ENCODE measurements at places on chromosomes 6 and 20. TPM values are rescaled to one million over a fixed set of nuclear protein-coding genes. Genes with fewer than 3 reads are reported as not detected.

ZNF76 gene
- 7.2 TPM for total RNA-seq

CCN6 gene
- total RNA-seq = not detected

OOEP gene
- not detected for total RNA-seq

EPB41L1 gene
- 17.6 TPM for total RNA-seq

BPIFB1 gene
- total RNA-seq = not detected

PSMB1 gene
- 407 TPM for total RNA-seq

MMP24 gene
- total RNA-seq = not detected

Data from epithelial cell of alveolus of lung (primary cell).